Activated CD8-positive, alpha-beta memory T cell treated with anti-CD3 and anti-CD28 coated beads, Interleukin-2, amount 10 ng/mL, durations not matched to agents 7 days and 5 days (primary cell): ENCODE measurements at places on chromosomes 7 and 10.

DNA sequence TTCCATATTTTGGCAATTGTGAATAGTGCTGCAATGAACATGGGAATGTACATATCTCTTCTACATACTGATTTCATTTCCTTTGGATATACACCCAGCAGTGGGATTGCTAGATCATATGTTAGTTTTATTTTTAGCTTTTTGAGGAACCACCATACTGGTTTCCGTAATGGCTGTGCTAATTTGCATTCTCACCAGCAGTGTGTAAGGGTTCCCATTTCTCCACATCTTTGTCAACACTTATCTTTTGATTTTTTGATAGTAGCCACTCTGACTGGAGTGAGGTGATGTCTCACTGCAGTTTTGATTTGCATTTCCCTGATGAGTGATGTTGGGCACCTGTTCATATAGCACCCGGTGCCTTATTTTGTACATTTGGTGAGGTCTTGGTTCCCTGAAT is 519.6 kb downstream of the REEP3 start:
- DNase-seq: no peak

- DNase-seq: no peak
These were observed 202.2 kb downstream of the GFRA1 start for GRCh38 chr10:116070743-116071320.

DNA sequence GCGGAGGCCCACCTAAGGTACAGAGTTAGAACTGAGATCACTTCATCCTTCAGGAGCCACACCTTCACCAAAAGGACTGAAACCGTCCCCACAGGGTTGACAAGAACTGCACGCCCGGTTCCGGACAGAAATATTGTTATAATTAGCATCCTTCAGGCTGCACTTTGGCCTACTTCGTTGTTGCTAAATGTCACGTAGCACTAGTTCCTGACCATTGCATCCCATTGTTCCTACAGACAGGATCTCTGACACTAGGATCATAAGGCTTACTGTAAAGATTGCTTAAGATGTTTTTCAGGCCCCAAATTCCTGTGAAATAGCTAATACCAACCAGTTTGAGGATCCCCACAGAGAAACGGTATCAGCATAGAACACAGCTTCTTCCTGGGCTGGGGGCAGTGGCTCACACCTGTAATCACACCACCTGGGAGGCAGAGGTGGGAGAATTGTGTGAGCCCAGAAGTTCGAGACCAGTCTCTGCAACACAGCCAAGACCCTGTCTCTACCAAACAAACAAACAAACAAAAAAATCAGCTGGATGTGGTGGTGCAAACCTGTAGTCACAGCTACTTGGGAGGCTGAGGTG is 18.3 kb upstream of the EIF4H start:
- no peak for DNase-seq

DNA sequence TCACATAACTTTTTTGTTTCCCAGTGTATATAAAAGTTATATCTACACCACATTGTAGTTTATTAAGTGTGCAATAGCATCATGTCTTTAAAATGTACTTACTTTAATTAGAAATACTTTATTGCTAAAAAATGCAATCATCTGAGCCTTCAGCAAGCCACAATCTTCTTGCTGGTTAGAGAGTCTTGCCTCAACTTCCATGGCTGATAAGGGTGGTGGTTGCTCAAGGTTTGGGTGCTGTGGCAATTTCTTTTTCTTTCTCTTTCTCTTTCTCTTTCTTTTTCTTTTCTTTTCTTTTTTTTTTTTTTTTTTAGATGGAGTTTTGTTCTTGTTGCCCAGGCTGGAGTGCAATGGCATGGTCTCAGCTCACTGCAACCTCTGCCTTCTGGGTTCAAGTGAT is 360.0 kb downstream of the MAGI2 start:
- DNase-seq: no peak

DNA sequence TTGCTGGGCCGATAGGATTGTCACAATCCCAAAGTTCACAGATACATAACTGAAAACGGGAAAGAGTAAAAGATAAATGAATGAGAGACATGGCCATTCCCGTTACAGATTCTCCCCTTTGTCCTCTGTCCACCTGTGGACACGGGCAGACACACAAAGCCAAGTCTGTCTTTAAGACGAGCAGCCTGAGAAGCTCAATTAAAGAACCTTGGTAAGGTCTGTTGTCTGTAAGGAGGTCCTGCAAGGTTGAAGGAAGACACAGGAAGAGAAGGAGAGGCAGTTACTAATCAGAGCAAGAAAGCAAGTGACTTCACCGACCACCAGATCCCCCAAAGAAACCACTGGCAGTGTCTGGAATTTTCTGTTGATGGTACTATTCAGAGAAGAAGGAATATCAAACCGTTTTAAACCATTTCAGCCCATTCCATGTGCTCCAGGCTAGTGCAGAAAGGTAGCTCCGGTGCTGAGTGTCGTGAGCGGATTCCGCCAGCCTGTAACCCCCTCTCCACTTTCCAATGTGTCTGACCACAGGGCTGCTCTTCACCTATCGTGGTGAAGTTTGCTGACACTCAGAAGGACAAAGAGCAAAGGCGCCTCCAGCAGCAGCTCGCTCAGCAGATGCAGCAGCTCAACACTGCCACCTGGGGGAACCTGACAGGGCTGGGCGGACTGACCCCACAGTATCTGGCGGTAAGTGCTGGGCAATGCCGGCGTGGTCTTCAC is 252.6 kb downstream of the CELF2 start:
- DNase-seq: peak; percentile 76

- DNase-seq: no peak
These were observed 65.5 kb downstream of the CUX1 start for GRCh38 chr7:101882595-101883564.

DNA sequence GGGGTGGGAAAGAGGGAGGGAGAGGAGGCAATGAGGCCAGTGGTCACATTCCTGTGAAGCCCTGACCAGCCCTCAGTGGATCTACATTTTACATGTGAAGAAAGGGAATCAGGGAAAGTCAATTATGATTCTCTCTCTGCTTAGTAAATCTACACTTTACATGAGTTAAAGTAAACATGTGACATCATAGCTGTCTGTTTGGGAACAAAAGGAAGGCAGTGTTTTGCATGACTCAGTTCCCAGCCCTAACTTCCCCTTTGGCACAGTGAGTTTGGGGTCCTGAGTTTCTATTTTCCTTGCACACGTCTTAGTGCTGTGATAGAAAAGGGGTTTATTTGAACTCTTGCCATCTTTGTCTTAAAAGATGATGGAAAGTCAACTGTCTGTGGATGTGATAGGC is 615.1 kb downstream of the SDK1 start:
- DNase-seq: no peak

DNA sequence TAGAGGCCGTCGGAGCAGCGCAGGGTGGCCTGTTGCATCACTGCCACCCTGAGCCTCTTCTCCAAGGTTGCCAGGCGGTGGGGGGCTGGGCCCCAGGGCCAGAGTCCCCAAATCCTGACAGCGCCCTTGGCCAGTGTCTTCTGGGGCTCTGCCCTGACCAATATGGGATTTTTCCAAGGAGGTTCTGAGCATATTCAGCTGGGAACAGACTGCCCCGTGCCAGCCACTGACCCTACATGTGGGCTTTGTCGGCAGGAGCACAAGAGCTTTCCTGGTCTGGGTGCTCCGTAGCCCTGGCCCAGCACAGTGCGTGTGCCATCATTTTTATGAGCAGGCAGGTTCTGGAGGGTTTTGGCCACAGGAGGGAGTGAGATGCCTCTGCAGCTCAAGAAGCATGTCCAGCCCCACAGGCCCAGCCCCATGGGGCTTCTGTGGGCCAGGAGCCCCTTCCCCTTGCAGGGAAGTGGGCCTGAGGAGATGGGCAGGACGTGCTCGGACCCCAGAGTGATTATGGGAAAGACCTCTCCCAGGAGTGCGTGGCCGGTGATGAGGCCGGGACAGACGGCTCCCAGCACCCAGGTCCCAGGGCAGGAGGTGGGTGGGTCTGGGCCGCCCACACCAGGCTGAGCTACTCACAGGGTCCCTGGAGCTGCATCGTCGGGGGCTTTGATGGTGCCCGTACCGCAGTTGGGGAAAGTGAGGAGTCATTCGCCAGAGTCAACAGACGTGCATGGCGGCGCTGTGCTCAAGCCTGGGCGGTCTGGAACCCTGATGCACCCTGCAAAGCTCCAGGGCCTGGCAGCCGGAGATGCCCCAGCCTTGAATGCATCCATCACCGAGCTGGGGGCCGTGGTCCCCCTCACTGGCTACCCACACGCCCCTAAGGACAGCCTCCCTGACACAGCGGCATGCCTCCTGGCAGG is 66.6 kb downstream of the PWWP2B start:
- DNase-seq: no peak

GRCh38 chr7:120005720-120006119 is 267.3 kb upstream of the KCND2 start:
- no peak for DNase-seq

- DNase-seq: no peak
These were observed 136.3 kb downstream of the DOCK1 start for GRCh38 chr10:127041552-127041951.

- no peak for DNase-seq
These were observed 31.2 kb downstream of the IL2RA start for GRCh38 chr10:6030940-6031339.

DNA sequence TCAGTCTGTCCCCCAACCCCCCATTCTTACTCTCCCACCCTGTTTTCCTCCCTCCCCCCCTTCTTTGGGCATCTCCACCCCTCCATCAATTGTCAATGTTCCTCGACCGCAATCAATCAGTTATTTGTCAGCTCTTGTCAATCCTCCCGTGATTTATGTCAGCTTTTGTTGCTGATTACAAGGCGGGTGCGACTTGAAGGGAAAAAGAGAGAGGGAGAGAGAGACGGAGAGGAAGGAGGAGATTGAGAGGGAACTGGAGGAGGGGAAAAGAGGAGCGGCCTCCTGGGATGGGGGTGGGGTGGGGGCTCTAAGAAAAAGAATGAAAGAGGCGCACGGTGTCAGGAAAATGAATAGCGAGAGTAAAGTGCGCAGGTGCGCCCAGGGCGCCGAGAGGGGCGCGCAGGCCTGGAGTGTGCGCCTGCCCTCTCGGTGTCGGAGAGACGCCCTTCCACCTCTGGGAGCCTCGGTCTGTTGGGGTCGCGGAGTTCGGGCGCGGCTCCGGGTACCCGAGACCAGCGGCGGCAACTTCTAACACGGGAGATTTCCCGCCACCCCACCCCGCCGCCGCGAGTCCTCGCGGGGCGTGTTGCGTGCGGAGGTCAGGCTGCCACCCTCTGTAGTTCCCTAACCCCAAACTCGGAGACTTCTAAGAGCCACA is 1.1 kb upstream of the ZNF503 start:
- no peak for DNase-seq

- DNase-seq: no peak
These were observed 845.9 kb downstream of the TYW1 start for GRCh38 chr7:67842571-67842970.

DNA sequence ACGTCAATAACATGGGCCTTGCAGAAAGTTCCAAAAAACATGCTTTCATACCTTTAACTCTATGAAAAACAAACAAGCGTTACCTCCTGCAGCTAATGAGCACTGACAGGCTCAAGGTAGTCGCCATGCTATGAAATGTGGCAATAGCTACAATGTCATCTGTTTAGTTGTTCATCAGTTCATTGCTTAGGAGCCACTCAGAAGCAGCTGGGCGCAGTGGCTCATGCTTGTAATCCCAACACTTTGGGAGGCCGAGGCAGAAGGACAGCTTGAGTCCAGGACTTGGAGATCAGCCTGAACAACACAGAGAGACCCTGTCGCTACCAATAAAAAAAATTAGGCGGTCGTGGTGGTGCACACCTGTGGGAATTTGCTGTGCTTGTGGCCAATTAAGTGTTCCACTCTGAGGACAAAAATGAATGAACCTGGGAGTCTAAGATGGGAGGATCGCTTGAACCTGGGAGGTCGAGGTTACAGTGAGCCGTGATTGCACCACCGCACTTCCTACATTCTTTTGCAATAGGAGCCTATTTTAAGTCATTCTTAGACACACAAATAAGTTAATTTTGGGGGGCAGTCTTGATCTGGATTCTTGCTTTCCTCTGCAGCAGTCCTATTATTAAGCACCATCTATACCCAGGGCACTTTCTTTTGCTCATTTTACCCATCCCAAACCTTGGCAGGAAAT is 276.2 kb upstream of the KLF14 start:
- DNase-seq: no peak

GRCh38 chr10:28429573-28430216 is 103.2 kb upstream of the WAC start:
- no peak for DNase-seq

DNA sequence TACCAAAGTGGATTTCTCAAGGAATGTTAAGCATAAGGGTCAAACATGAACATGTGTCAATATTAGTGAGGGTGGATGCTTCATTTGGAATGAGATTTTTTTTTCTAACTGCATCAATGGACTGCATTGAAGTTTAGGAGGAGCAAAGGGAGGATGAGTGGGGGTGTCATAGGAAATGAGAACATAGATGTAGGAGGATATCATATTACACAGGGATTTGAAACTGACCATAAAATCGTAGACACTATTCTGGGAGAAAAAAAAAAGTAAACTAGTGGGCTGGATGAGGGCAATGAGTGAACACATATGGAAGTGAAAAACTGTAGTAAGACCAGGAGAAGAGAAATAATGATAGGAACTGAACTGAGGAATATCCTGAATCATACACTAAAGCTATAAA is 109.4 kb downstream of the SEMA3A start:
- DNase-seq: no peak

- no peak for DNase-seq
These were observed 554.9 kb downstream of the NXPH1 start for GRCh38 chr7:8988267-8988666.

- DNase-seq: no peak
These were observed 151.6 kb upstream of the TBX20 start for GRCh38 chr7:35405461-35405860.

DNA sequence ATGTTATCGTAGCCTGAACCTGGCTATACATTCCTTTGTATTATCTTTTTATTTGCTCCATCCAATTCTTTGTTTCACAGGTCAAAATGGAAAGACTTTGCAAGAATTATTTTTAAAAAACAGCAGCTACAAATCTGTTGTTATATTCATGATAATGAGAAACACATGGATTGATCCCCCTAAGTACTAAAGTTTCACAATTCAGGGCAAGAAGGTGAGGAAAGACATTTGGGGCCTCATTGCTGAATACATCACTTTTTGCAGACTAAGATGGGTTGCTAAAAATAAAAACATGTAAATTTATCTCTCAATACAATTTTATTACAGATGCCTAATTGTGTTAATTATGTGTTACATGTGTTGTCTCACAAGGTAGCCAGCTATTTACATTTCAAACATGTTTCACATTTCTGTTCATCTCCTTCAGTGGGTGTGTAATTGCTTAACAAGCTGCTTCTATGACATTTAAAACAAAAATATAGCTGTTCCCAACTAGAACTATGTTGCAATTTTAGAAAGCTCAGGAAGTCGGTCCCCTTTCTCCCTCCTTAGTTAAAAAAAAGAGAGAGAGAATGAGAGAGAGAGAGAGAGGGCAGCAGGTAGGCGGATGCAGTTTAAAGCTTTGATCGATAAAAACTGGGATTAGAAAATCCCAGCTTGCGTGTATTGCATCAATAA is 606.3 kb upstream of the FZD8 start:
- DNase-seq: no peak

- no peak for DNase-seq
These were observed 423.6 kb downstream of the PHTF2 start for GRCh38 chr7:78222001-78222751.

- no peak for DNase-seq
These were observed 122.7 kb upstream of the ADCY1 start for GRCh38 chr7:45451342-45452035.

GRCh38 chr10:86729677-86730076 is 26.7 kb upstream of the BMPR1A start:
- DNase-seq: no peak
